ENCODE measurements at places on chromosomes 4 and X.

- DNase-seq, result no peak
Measured at GRCh38 chr4:163070023-163070422, 96.7 kb downstream of the NAF1 start.

DNA sequence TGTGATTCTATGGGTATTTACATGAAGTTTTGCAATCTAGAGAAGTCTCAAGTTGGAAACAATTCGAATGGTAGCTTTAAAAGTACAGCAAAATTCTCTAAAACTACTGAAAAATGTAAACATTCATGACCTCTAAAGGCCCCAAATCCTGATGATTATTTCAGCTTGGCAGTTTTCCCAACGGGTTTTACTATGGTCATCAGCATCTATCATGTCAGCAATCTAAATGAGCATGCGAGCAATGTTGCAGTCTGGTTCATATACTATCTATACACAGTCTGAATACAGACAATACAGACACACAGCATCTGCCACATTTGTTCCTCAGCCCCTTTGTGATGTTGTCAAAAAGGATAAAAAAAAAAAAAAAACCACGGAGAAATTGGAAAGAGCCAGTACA is 790.3 kb upstream of the HTR2C start:
- no peak for DNase-seq

DNA sequence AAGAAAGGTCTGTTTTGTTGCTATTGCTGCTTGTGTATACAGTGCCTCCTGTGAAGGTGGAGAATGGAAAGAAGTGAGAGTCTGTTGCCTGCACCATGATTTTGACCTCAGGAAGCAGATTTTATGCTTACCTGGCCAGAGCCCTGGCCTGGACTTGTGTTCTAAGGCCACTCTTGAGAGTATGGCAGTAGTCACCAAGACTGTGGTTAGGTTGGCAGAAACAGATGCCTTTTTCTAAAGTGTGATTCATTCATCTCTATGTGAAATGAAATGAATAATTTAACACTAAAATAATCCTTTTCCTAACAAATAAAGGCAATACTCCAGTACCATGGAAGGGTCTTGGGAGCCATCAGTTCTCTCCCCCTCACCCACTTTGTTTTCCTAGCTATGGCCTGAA is 161.8 kb downstream of the DCLK2 start:
- no peak for DNase-seq

DNA sequence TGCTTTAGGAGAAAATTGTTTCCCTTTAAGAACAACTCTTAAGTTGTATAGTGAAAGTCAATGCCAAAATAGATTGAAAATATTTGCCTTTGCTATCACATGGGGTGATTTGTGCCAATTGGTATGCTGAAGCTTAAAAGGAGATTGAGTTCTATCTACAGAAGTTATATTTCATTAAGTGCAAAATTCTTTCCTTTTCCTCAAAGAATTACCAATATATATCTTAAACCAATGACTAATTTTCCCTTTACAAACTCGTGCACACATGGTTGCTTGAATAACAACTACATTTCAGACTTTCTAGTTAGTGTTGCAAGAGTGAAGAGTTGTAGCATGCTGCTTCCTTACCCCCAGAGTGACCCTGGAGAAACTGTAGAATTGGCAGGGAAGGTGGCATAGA is 990.0 kb upstream of the PABPC4L start:
- no peak for DNase-seq

Measured in activated effector memory CD4-positive, alpha-beta T cell treated with Interleukin-2 at 50 U/mL for 16 hours (primary cell).